ENCODE measurements at places on chromosomes 2 and 18.

DNA sequence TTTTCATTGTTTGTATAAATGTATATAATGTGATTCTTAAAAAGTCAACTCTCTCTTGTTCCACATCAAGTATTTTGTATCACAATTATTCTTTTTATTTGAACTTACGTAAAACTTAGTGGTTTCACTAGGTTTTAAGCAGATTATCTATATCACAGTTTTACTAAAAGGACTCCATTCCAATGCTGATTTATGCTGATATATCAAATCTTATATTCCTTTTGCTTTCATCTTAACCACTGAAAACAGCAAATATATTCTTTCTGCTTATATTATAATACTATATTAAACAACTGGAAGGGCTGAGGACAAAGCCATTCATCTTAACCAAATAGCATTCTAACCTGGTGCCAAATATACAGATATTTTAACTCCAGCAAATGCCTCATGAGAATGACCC, 24.2 kb downstream of the TRAPPC8 start:
- no peak for DNase-seq

- DNase-seq = no peak
These were observed 1149.3 kb upstream of the CDH2 start for GRCh38 chr18:29326214-29326613.

DNA sequence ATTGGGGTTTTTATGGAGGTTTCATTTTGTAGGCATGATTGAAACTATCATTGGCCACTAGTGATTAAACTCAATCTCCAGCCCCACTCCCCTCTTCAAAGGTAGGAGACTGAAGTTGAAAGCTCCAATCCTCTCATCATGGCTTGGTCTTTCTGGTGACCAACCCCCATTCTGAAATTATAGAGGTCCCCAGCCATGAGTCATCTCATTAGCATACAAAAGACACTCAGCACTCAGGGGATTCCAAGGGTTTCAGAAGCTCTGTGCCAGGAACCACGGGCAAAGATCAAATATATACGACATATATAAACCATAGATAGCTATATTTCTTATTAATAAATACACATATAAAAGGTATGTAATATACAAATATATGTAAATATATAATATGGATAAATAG, 256.0 kb upstream of the POU3F3 start:
- no peak for DNase-seq

DNA sequence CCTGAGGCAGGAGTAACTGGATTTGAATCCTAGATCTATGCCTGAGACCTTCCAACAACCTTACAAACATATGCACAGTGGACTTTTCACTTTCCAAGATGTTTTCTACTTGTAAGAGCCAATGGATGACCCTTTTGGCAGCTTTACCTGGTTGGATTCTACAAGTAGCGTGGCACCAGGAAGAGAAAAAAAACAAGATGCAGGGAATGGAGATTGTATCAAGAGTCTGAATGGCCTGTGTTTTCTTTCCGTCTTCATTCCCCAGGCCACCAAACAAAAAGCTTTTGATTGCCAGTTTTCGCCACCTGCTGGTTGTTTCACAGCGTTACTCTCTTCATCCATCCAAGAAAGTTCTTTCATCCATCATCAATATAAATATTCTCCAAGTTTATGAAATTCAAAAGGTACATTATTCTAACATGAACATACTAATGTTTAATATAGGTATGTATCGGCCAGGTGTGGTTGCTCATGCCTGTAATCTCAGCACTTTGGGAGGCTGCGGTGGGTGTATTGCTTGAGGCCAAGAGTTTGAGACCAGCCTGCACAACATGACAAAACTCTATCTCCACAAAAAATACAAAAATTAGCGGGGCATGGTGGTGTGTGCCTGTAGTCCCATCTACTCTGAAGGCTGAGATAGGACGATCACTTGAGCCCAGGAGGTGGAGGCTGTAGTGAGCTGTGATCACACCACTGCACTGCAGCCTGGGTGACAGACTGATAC, 3.5 kb upstream of the BCL2 start:
- peak; percentile 56 for DNase-seq

- DNase-seq = no peak
These were observed 500.1 kb downstream of the ARHGAP15 start for GRCh38 chr2:143629340-143629739.

DNA sequence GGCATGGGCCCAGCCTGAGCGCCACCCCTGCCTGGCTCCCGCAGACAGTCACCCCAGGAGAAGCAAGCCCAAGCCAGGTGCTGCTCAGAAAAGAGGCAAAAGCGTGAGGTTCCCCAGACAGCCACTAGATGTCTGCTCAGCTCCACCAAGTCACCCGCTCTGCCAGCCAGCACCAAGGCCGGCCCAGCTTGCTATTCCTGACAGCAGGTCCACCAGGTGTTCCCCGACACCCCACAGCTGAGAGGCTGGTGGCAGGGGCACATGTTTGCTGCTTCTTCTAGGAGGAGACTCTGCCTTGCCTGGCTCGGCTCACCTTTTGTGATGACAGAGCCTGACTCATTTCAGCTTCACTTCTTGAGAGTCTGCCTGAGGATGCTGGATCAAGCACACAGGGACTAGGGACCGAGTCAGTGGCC, 206.7 kb downstream of the MGAT5 start:
- peak; percentile 33 for DNase-seq

DNA sequence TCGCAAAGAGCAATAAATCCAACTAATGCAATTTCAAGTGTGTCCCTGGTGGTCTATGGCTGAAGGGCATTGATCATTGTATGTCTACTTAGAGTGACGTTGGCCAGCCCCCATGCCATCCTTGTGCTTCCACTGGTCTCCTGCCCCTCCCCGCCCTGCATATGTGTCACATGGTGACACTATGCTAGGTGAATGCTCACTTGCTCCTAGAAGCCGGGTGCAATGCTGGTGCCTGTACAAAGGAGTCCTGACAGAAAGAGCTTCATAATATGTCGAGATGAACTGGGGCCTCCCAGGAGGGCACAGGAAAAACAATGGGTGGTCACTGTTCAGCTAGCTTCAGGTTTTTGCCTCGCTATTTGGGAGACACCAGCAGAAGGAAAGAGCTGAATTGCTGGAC, 5.9 kb upstream of the TRABD2A start:
- DNase-seq = no peak

DNA sequence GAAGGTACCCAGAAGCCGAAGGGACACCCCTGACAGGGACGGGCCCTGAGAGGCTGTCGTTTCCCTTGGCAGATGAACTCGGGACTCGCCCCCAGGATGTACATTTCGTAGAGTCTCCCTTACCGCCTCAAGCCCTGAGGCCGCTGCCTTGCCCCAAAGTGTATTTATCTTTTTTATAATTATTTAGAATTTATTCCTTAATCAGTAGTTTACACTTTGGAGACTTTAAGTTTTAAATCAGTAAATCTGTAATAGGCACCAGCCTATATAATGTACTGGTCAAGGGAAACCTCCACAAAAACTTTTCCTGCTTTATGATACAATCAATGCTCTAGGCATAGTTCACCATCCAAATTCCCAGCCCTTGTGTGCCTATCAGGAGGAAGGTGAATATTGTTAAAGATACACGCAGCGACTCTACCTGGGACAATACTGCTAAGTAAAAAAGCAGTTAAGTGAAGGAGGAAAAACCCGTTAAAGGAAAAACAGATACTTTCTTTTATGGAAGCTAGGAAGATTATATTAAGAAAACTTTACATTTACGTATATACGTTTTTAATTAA, 848 bp downstream of the VRK2 start:
- DNase-seq = no peak

DNA sequence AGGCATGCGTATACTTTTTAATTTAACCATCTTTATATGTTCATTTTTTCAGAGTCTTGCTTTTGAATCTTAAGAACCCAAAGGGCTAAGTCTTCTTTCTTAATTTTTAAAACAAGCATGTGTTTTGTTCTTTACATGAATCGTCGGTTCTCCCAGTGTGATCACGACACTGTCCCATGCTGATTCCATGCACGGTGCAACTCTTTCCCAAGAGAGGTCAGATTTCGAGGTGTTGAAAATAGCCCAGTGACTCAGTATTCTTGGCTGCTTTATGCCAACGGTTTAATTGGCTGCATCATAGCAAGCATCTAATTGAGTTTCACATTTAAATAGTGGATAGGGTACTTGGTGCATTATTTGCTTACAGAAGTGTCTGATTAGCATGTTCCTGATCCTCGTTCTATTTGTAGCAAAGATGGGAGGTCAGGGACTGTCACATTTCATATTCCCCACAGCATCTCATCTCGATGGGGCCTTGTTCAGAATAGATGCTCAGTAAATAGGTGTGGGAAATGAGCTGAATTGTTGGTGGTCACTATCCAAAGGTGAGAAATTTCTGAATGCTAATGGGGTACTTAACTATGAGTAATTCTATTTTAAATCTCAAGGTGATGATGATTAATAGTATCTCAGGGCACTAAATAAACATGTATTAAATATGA, 2.8 kb downstream of the NPAS2 start:
- no peak for DNase-seq

- DNase-seq = no peak
These were observed 74.4 kb downstream of the MEIS1 start for GRCh38 chr2:66509326-66509811.

GRCh38 chr2:98793897-98794830, 63.2 kb upstream of the MGAT4A start:
- no peak for DNase-seq

- DNase-seq = no peak
These were observed 61.7 kb downstream of the MEX3C start for GRCh38 chr18:51135795-51136194.

DNA sequence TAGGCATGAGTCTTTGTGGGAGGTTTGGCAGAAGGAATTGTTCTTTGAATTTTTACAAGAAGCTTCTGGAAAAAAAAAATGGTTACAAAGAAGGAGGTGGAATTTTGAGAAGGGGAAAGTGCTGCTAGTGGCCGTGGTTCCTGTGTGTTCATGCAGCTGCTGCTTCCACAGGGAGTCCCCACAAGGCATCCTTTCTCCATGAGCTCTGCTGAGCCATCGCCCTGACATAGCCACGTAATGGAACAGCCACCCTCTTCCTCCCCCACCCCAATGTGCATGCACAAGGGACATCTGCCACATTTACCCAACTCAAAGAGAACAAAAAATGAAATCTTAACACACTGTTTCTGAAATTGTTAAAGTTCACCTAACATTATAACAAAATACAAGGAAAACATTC, 529.7 kb downstream of the SATB2 start:
- DNase-seq = no peak

DNA sequence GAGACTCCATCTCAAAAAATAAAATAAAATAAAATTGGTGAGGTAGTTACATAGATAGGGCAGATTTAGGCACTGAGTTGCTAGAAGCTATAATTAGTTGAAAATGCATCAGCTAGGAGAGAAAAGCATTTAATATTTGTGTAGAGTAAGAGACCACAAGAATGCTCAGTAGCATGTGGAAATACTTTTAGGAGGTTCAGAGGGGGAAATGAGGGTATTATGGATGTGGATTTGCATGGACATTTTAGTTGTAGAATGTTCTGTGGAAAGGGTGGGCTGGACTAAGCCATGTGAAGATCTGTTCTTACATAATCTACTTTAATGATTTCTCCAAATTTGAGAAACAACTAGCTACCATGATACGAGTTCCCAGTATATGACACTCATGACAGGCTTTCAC, 95.5 kb downstream of the ATP9B start:
- DNase-seq = no peak

- DNase-seq = no peak
These were observed 289.0 kb downstream of the RNF144A start for GRCh38 chr2:7206111-7206810.

DNA sequence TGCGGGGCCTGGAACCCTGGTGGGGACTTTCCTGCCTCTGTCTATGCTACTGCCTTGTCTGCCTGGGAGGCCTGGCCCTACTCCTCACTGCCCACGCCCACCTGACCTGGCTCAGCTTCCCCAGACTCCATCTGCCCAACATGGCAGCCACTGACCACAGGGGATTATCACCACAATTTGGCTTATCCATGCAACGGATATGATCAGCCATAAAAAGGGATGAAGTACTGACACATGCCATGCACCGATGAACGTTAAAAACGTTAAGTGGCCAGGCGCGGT, 5.9 kb upstream of the KCNF1 start:
- no peak for DNase-seq

DNA sequence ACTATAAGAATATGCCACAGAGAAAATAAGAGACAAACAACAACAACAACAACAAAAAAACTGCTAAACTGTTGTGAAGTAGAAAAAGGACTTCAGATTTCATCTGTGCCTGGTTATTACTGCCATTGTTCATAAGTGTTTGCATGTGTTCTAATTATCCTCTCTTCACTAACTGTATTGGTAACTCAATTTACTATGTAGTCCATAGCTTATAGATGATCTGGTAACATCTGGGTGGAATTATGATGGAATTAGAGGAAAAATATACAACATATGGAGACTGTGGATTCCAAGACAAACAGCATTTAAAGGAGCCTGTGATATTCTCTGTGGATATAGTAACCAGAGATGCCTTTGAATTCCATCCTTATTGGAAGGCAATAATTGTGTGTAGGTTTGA, 1891.5 kb upstream of the PIK3C3 start:
- no peak for DNase-seq

GRCh38 chr2:74497777-74498499, 1.5 kb downstream of the LBX2 start:
- no peak for DNase-seq

DNA sequence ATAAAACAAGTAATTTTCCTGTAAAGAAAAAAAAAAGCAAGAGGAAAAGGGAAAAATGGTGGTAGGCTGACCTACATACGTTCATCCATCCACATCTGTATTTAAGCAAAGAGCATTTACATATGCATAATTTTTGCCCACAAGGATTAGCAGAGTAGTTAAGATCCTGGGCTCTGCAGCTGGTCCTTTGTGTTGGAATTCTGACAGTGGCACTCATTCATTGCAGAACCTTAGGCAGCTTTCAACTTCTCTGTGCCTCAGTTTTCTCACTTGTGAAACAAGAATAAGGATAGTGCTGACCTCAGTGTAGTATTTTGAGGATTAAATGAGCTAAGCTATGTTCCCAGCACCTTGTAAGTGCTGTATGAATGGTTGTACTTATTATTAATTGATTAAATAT, 211.3 kb downstream of the ARL4C start:
- DNase-seq = no peak

DNA sequence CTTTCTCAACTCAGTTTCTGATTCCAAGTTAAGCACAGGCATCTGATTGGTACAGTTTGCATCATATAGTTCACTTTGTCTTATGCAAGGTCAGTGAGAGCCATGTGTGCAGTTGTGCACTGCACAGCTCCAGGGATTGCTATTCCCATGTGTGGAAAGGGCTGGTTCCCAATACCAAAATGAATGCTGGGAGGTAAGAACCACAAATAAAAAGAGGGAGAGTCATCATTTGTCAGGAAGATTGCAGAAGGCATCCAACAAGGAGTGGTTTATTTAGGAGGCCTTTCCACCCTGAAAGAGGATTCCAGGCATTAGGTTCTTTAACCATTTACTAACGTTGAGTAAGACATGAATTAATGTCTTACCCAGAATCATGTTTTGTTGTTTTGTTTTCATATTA, 141.2 kb upstream of the ST6GAL2 start:
- no peak for DNase-seq

DNA sequence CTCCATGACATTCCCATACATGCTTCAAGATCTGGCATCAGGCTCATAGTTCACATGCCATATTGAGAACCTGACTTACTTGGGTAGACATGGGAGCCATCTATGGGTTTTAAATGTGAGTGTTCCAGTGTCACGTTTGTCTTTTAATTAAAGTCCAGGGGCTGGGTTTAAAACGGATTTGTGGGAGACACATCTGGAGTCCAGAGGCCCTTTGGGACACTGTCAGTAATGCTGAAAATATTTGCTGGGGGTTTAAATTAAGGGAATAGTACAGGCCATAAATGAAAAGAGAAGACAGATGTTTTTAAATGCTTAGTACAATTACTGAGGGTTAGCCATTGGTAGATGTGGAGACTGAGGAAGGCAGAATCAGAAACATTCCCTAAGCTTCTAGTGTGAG, 478.0 kb downstream of the PID1 start:
- DNase-seq = no peak

All from ovary (tissue), 10 donors.